Renal cortical epithelial cell (primary cell): ENCODE measurements at places on chromosomes 16 and 17.
A peak's percentile ranks its signal among the peaks of the same experiment; 100 is the strongest.

DNA sequence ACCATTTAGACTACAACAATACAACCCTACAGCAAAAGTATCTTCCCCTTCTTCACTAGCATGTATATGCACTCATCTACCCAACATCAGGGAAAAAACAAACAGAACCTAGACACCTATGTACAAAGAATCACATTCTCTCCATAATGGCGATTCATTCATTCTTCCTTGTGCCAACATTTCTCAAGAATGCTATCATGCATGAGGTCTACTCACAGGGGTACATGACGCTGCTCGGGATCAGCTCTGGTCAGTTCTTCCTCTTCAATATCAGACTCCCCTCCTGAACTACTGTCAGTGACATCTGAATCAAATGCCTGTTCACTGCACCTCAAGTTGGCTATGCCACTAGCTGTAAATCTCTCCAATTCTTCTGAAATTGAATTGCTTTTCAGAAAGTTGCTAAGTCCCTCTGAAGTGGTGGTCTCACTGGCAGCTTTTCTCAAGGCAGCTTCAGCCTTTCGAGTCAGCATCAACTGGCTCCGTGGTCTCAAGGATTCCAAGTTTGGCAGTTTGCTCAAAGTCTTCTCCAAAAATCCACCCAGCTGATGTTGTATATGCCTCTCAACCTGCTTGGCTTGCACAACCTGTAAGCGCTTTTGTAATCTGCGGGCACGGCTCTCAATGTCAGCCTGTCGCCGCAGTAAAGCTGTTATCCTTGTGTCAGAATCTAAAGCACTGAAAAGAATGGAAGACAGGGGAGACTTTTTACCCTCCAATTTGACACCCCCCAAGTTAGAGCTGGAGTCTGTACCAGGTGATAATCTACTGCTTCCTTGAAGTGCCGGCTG, 22.4 kb downstream of the KANSL1 start:
- DNase-seq: no peak

GRCh38 chr17:71666047-71666446, 454.8 kb upstream of the SOX9 start:
- DNase-seq: peak; percentile 86

GRCh38 chr16:55508271-55508921, 476 bp upstream of the LPCAT2 start:
- DNase-seq: no peak

GRCh38 chr17:57050306-57050705, 34.7 kb upstream of the AKAP1 start:
- DNase-seq: no peak

- DNase-seq: peak; percentile 20
Observed at GRCh38 chr16:29898804-29899515, 390 bp downstream of the SEZ6L2 start.
